ENCODE measurements at places on chromosomes 5 and 9. TPM values are rescaled to one million over a fixed set of nuclear protein-coding genes. Genes with fewer than 3 reads are reported as not detected.

Gene CENPP
- total RNA-seq = 4.4 TPM

Gene GRXCR2
- total RNA-seq = not detected

Gene WNT8A
- total RNA-seq = not detected

Gene FOXD4
- total RNA-seq = not detected

Gene ECM2
- not detected for total RNA-seq

Gene SHOC1
- total RNA-seq = not detected

Gene CTNND2
- not detected for total RNA-seq

Gene BTNL8
- total RNA-seq = not detected

Gene WHRN
- total RNA-seq = 4.2 TPM

Gene STK32A
- not detected for total RNA-seq

Gene SEMA5A
- not detected for total RNA-seq

Gene SLC6A18
- total RNA-seq = not detected

Gene RALGPS1
- total RNA-seq = 5.5 TPM

Gene TMEM38B
- 13.9 TPM for total RNA-seq

Gene LRRC26
- not detected for total RNA-seq

Gene DDX4
- total RNA-seq = not detected

Gene SPAAR
- total RNA-seq = not detected

Gene MLLT3
- 73.0 TPM for total RNA-seq

Gene GFPT2
- 0.52 TPM for total RNA-seq

Gene GRIN1
- not detected for total RNA-seq

Gene ABL1
- 38.9 TPM for total RNA-seq

Gene ADAMTS16
- not detected for total RNA-seq

Gene OR1Q1
- total RNA-seq = 1.5 TPM

Gene MLANA
- total RNA-seq = not detected

Gene ARID3C
- total RNA-seq = not detected

Gene KIF20A
- total RNA-seq = not detected

Gene EPB41L4A
- 0.30 TPM for total RNA-seq

Gene CAST
- 115 TPM for total RNA-seq

Gene SYK
- 9.4 TPM for total RNA-seq

Gene ORM2
- not detected for total RNA-seq

Gene ANGPTL2
- total RNA-seq = not detected

Gene TIMD4
- total RNA-seq = 26.5 TPM

Gene TRIM36
- 0.57 TPM for total RNA-seq

Gene TSLP
- total RNA-seq = 0.23 TPM

Gene NDOR1
- total RNA-seq = 35.0 TPM

Gene MED7
- total RNA-seq = 18.7 TPM

Gene GPR151
- total RNA-seq = not detected

Gene PRRX2
- total RNA-seq = not detected

Gene NEURL1B
- total RNA-seq = 0.38 TPM

Gene TMEM174
- total RNA-seq = not detected

Gene UIMC1
- total RNA-seq = 70.0 TPM

Gene NTRK2
- not detected for total RNA-seq

Gene GRIN3A
- not detected for total RNA-seq

Gene YIPF5
- 39.3 TPM for total RNA-seq

Gene HBEGF
- total RNA-seq = 0.44 TPM

Gene BRINP1
- total RNA-seq = not detected

Gene NCS1
- not detected for total RNA-seq

Gene C5orf46
- not detected for total RNA-seq

Gene HTR1A
- not detected for total RNA-seq

Gene TSPAN17
- total RNA-seq = 21.4 TPM

Gene PALM2AKAP2
- not detected for total RNA-seq

Gene SDHA
- total RNA-seq = 130 TPM

Gene KCNMB1
- total RNA-seq = not detected

Gene FCN2
- total RNA-seq = not detected

Gene RLN2
- 3.7 TPM for total RNA-seq

Gene IFNB1
- not detected for total RNA-seq

Gene CER1
- not detected for total RNA-seq

Gene PPP3R2
- not detected for total RNA-seq

Measured in naive thymus-derived CD8-positive, alpha-beta T cell (primary cell).